ENCODE measurements at places on chromosomes 12 and 14.

- no peak for DNase-seq
Measured at GRCh38 chr14:24143511-24143910, 2.1 kb upstream of the EMC9 start.

DNA sequence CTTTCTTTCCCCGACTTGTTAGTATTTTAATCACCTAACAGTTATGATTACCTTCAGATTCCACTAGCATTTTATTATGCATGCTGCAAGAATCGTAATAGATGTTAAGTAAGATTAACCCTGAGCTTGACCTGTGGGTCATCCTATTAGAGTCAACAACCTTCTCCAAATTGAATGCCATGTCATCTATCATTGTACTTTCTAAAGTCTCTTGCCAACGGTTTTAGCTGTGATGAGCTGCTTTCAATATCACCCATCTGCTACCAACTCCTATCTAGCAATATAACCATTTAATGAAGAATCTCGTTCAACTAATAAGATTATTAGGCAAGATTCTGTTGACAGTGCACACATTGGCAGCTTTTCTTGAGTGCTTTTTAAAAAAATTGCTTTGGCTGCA lies 33.7 kb downstream of the DACT1 start:
- no peak for DNase-seq

- no peak for DNase-seq
Measured at GRCh38 chr12:7411343-7411742, 32.6 kb downstream of the CD163L1 start.

DNA sequence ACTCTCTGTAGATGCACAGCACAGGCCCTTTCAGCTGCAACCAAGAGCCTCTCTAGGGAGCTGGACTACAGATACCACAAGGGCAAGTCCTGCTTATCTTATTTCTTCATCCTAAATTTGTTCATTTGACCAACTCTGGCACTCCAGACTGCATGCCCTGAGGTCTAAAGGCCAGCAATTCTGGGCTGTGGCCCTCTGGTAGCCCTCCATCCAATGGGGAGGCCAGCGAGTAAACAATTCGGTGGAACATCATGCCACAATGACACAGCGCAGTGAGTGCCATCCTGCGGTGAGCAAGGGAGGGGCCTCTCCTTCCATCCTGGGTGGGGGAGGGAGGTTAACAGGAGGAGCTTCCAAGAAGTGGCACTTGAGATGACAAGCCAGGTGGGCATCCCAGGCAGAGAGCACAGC lies 652 bp upstream of the SELPLG start:
- DNase-seq: no peak

- no peak for DNase-seq
Measured at GRCh38 chr14:105847400-105847799, 321.0 kb downstream of the TMEM121 start.

GRCh38 chr12:41344776-41345470 lies 156.8 kb downstream of the PDZRN4 start:
- no peak for DNase-seq

GRCh38 chr14:100830681-100831080 lies 4.8 kb downstream of the MEG3 start:
- no peak for DNase-seq

DNA sequence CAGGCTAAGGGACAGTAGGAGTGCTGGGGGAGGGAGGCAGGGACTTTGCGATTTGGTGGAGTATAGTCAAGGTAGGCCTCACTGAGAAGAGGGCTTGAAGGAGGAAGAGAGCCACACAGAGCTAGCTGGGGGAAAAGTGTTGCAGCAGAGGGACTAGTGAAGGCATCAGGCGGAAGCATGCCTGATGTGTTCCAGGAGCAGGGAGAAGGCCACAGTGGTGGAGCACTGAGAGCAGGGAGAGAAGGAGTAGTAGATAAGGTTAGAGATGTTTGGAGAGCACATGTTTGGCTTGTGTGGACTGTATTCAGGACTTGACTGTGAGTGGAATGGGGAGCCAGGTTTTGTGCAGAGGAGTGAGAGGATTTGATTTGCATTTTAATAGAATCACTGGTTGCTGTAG lies 9.0 kb downstream of the FRMD6 start:
- DNase-seq: no peak

DNA sequence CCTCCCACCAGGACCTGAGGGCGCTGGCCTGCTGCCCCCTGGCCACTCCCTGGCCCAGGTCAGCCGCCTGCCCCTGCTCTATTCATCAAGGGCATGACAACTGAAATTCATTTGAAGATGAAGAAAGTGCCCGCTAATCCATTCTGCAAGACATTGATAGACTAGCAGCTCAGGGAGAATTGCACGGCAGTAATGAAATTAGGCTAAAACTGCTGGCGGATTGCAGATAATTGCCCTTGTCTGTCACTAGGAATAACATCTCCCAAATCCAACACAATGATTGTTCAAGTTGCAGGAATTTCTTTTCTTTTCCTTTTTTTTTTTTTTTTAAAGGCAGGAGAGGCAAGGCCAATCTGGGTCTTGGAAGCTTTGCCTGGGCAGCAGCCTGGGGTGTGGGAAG lies 44.5 kb downstream of the MVK start:
- no peak for DNase-seq

DNA sequence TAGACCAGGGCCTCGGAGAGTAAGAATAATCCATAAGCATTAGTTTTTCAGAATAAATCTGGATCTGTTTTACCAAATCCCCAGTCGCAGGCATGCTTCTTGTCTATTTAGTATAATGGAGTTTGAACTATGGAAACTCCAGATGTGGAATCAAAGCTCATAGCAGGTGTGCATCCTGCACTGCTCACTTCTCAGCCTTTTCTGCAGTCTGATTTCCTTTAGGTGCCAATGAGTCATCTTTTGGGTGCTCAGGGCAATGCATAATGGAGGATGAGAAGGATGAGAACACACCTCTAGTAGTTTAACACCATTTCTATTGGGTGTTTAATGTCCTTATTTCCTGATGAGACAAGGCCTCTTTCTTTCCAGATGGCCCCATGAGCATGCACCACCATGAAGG lies 961.2 kb downstream of the TMEM121 start:
- no peak for DNase-seq

DNA sequence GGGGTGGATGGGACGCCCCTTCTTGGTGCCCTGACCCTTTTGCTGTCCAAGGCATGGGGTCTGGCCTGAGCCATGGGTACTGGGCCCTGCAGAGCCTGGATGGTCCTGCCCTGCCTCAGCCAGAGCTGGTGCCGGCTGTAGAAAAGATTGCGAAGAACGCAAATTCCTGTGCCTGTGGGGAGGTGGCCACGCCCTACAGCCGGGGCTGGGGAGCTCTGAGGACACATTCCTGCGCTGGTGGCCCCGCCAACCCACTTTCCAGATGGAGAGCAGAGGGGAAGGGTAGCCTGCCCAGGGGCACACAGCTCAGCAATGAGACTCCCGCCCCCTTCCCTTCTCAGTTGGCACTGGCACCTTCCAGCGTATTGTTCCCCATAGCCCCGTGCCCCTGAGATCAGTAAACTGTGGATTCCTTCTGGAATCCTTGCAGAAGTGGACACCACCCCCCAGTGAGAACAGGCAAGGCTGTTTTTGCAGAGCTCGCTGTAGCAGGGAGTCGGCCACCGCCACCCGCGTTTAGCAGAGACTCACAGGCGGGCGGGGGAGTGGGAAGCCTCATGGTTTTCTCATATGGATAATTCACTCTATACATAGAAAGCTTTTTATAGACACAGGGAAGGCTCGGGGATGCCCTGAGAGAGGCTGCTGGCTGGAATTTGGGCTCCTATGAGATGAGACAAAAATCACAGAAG lies 8.6 kb downstream of the INF2 start:
- no peak for DNase-seq

DNA sequence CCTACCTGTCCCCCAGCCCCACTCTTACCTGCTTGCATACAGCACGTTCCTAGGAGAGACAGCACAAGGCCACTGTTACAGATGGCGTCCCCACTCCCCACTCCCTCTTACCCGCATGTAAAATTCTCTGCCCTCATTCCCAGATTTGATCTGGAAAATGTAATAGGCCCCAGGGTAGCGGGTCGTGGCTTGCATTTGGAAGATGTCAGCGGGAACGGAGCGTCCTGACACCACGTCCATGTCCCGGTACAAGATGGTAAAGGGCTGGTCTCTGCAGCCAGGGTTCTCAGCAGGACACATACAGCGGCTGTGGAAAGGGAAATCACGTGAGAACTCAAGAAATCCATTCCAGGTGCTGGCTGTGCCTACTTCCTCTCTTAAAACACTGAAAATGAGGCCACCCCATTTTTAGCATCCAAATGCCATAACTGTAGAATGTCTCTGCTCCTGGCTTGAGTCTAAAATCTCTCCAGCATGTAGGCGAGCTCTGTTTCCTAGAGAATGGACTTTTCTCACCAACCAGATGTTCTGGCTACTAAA lies 10.1 kb upstream of the TC2N start:
- DNase-seq: no peak

GRCh38 chr14:75456069-75456996 lies 28.5 kb downstream of the JDP2 start:
- no peak for DNase-seq

DNA sequence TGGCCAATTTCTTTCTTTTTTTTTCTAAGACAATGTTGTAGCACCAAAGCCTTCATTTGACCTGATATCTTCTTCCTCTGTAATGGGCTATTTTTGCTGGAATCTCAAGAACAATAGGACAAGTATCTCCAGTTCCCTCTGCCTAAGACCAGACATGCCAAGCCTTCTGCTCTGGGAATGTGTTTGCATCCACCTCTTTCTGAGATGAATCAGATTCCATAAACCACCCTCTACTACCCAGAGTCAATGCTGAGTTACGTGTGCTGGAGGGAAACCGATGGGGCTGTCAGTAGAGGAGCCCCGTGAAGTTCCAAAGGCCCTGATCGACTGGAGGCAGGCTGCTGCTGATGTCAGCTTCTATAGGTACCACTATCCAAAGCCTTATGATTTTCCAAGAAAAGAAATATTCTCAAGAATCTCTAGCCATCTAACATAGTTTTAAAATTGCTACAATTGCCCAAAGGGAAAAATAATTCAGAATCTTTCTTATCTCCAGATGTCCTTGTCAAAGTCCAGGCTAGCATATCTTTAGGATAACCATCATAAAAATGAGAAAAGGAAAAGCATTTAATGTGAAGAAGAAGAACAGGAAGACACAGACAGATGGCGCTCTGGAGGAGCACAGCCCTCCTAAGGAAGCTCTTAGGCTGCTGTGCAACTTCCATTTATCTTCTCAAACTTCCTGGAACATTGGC lies 101.9 kb downstream of the SLC8A3 start:
- DNase-seq: no peak

DNA sequence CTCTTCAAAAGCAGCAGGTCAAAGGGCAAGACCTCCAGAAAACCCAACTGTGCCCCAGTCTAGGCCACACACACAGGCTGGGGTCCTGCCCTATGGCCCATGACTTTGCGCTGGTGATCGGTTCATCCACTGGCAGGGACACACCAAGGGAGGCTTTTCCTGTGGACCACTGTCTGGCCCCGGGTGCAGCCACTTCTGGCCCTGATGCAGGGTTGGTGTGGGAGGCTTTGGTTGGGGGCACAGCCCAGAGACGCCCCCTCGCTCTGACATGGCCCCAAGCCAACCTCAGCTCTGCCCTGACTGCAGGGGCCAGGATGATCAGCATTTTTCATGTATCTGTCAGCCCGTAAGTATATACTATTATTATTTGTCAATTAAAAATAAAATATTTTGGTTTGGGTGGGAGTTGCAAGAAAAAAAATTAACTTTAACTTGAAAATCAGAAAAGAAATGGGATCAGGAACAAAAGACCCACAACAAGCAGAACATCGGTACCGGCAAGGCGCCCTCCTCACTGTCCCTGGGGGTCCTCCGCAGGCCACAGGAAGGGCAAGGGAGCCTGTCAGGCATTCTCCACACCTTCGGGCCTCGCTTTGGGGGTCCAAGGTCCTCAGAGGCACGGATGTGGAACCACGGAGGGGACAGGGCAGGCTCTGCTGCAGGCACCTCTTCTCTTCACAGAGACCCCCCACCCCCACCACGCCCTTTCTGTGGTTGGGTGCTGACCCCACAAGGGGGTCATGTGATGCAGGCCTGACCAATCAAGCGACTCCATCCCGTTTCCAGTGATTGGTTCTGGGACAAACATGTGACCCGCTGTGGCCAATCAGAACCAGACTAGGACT lies 181.5 kb upstream of the SFSWAP start:
- DNase-seq: no peak

GRCh38 chr12:74483057-74483456 lies 54.6 kb upstream of the ATXN7L3B start:
- no peak for DNase-seq

DNA sequence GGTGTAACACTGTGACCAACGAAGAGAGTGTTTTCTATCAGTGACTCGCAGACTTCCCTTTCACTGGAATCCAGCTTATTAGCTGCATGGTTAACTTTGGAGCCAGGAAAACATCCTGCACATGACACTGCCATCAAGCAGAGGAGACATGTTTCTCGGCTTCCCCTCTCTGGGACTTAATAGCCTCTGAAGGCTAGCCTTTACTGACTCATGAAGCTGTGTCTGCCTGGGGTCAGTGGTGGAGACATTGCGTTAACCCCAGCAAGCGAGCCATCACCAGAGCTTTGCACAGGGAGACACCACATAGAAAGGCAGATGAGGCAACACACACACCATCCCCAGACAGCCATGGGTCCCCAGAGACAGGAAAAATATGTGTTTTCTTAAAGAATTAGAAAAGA lies 126.9 kb upstream of the PRICKLE1 start:
- DNase-seq: no peak

DNA sequence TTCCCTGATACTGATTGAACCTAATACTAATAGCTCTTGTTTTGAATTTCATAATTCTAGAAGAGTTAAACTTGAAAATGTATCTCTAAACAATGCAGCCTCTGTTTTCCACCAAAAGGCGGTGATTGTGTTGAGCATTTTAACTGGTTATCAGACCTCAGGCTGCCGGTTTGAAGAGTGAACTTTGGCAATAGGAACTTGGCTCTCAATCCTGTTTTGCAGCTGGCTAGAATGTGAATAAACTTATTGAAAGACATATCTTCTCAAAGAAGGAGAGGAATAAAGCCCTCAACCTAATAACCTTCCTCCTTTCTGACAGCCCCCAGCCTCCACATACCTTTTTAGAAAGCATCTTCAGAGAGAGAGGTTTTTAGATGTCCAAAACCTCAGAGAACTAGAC lies 105.4 kb downstream of the SRGAP1 start:
- DNase-seq: no peak

GRCh38 chr12:12776261-12776660 lies 9.2 kb upstream of the APOLD1 start:
- DNase-seq: no peak

DNA sequence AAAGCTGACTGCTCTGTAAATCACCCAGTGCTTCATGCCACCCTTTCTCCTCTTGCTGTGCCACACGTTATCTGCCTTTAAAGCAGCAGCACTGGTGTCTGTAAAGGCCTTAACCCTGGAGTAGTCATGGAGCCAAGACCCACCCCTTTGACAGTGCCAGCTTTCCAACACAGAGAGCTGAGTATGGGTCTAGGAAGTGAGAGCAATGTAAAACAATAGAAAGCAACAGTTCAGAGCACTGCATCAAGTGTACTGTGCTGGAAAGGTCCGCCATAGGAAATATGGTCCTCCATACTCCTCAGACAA lies 139.5 kb downstream of the DAD1 start:
- DNase-seq: no peak

- no peak for DNase-seq
Measured at GRCh38 chr12:84201976-84202375, 710.6 kb downstream of the SLC6A15 start.

Measured in progenitor cell of endocrine pancreas (in vitro differentiated cells).